ENCODE measurements at places on chromosomes 3 and 15.

GRCh38 chr15:41022487-41023090, 69.3 kb downstream of the CHAC1 start:
- DNase-seq = peak; percentile 68
- H3K36me3 ChIP-seq = peaks cover 47% of the 10 kb centered on the region
- no peak overlapping the region for H3K27ac ChIP-seq
- H3K27me3 ChIP-seq = no peaks in the 10 kb centered on the region

DNA sequence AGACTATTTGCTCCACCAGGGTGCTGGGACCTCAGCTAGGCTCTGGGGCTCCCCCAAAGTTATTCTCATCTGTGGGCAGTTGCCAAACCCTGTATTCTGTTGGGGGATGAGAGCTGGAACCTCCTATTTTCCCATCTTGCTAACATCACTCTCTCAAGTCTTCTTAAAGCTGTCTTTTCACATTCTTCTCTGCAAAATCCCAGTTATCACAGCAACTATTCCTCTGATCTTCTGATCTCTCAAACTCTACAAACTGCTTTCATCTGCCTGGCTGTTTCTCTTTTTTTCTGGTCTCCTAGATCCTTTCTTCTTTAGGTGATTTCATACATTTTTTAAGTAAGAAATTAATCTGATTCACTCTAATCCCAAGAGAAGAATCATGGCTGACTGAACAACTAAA, 10.7 kb upstream of the ADAMTSL3 start:
- DNase-seq = no peak
- no peak overlapping the region for H3K27ac ChIP-seq
- no peaks in the 10 kb centered on the region for H3K4me1 ChIP-seq

DNA sequence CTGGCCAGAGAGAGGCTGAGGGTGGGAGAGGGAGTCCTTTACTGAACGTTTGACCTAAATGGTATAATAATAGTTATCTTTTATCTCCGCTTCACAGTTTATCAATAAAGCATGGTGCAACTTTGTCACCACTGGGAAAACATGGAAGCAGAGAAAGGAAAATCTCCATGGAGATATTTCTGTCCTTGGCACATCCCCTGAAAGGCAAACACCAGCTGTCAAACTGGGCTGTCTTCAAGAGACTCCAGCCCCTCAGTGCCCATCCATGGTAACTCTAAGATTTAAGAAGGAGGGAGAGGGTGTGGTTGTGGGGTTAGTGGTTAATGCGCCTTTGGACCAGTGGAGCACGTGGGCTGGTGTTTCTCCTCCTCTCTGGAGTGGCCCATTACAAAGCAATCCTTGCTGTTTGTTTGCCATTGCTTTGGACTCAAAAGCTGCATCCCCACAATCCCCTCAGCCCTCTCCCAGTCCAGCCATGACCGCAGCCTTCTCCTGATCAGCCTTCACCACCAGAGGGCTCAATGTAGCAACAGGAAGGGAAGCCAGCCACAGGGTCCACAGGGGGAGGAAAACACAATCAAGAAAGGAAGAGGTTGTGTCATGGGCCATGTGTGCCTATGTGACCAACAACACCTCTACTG, 38.2 kb upstream of the FAM174B start:
- H3K4me1 ChIP-seq = no peaks in the 10 kb centered on the region
- H3K27ac ChIP-seq = no peak overlapping the region
- peaks cover 21% of the 10 kb centered on the region for H3K27me3 ChIP-seq
- H3K36me3 ChIP-seq = no peaks in the 10 kb centered on the region
- H3K4me3 ChIP-seq = no peak overlapping the region

GRCh38 chr3:158093526-158093925, 12.7 kb downstream of the SHOX2 start:
- H3K4me1 ChIP-seq = no peaks in the 10 kb centered on the region
- H3K27ac ChIP-seq = no peak overlapping the region
- H3K36me3 ChIP-seq = no peaks in the 10 kb centered on the region
- H3K27me3 ChIP-seq = no peaks in the 10 kb centered on the region
- DNase-seq = no peak

DNA sequence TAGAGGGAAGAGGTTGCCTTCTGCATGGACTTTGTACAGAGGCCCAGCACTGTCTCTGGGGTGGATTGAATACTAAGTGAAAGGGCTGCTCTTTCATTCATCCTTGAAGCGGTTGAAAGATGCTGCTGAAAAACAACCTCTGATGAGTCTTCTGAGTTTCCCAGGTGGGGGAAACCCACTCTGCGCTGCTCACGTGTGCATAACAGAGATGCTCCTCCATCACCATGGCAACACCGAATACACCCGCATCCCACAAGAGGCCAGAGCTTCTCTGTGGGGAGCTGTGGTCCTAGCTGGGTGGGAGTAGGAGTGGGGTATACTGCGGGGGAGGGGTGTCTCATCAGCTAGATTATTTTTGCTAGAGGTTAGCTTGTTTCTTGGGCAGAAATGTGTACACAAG, 6.1 kb upstream of the SYN2 start:
- no peak for DNase-seq
- no peaks in the 10 kb centered on the region for H3K36me3 ChIP-seq
- H3K4me1 ChIP-seq = no peaks in the 10 kb centered on the region
- H3K27me3 ChIP-seq = peaks cover 97% of the 10 kb centered on the region
- H3K27ac ChIP-seq = no peak overlapping the region

DNA sequence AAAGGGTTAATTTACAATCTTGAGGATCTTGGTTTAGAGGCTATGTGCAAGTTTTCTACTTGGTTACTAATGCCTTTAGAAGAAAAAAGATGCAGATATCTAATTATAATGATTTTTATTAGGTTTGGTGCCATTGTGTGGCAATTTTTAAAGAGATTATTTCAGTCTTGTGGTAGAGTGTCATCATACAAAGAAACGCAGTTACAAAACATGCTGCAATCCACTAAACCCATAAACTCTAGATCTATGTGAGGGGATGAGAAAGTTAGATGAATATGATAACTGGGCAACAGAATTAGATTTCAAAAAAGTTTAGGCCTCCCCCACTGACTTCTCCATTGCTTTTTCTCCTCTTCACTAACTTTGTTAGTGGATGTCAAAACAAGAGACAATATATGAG, 106.0 kb downstream of the ARPP21 start:
- no peak for DNase-seq
- no peak overlapping the region for H3K4me3 ChIP-seq
- H3K4me1 ChIP-seq = no peaks in the 10 kb centered on the region
- H3K27me3 ChIP-seq = peaks cover 8% of the 10 kb centered on the region

DNA sequence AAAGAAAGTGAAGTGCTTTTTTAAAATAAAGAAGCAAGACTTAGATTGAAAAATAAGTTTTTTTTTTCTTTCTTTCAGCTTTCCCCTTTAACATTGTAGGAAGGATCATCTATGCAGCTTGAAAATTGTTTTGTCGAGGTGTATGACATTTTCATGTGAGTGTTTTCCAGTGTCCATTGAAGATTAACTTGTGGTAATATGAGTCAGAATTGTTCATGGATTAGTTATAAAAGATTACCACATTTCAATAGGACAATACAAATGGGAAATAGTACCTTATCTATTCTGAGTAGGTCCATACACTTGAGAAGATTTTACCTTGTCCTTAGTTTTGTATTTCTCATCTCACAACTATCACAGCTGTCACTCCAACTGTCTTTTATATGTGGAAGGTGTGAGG, 1234.7 kb downstream of the NSUN3 start:
- H3K4me3 ChIP-seq = no peak overlapping the region
- no peaks in the 10 kb centered on the region for H3K27me3 ChIP-seq
- H3K27ac ChIP-seq = no peak overlapping the region
- no peaks in the 10 kb centered on the region for H3K36me3 ChIP-seq

DNA sequence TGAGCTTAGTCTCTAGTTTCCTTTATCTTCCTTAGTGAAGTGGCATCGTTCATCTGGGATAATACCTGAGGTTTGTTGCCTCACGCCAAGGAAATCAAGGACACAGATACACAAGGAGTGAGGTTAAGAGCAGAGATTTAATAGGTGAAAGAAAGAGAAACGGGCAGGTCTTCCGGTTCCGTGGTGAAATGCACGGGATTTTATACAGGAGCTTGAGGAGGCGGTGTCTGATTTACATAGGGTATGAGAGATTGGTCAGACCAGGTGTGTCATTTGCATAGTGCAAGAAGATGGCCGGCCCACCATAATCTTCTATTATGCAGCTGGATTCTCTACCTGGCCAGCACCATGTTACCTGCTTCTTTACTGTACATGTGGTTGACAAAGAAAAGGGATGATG, 17.2 kb downstream of the ARRDC4 start:
- DNase-seq = peak; percentile 46
- peak overlapping the region; percentile 40 for H3K4me3 ChIP-seq
- no peaks in the 10 kb centered on the region for H3K27me3 ChIP-seq
- peaks cover 15% of the 10 kb centered on the region for H3K4me1 ChIP-seq
- H3K36me3 ChIP-seq = peaks cover under 1% of the 10 kb centered on the region

- no peaks in the 10 kb centered on the region for H3K27me3 ChIP-seq
- no peaks in the 10 kb centered on the region for H3K36me3 ChIP-seq
- no peaks in the 10 kb centered on the region for H3K4me1 ChIP-seq
- no peak overlapping the region for H3K4me3 ChIP-seq
- no peak for DNase-seq
Observed at GRCh38 chr3:7385635-7386034, 524.7 kb downstream of the GRM7 start.

All from PC-3 (cell line).